GM12891 (cell line): ENCODE measurements at places on chromosomes 1 and 21.

DNA sequence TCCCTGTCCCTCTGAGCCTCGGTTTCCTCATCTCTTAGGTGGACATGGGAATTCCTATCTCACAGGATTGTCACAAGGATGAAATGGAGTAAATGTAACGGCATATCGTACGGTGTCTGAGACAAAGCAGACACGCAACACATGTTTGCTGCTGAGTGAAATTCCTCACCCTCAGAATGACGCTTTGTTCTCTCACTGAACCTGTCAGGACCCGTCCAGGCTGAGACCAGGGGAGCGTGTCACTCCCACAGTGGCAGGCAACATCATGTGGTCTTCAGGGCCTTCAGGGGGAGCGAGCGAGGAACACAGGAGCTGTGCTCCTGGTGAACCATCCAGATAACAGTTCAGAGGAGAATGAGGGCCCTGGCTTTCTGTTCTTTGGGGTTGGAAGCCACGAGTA is 74.2 kb downstream of the TOMM20 start:
- DNase-seq: no peak

DNA sequence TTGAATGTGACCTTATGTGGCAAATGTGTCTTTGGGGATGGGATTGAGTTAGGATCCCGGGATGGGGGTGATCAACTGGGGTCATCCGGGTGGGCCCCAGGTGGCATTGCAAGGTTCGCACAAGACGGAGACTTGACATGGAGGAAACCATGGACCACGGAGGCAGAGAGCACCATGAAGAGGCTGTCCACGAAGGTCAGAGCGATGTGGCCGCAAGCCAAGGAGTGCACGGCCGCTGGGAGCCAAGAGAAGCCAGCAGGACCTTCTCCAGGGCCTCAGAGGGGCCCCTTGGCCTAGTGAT is 22.3 kb upstream of the COL18A1 start:
- no peak for DNase-seq

- no peak for DNase-seq
Measured at GRCh38 chr1:218164930-218165700, 120.0 kb upstream of the RRP15 start.

GRCh38 chr1:98304888-98305287 is 356.6 kb upstream of the SNX7 start:
- no peak for DNase-seq

DNA sequence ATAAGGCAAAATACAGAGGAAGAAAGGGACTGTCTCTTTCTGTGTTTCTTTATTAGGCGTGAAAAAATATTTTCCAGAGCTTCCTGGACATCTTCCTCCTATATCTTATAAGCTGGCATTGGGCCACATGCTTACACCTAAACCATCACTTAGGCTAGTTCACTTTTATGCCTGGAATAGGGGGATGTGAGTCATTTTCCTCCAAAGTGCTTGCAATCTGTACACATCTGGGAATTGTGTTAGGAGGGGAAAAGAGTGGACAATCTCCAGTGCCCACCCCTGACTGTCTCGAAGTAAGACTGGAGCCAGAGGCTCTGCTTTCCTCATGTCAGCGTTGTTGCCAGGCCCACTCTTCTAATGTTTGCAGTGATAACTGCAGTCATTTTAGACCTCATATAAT is 29.9 kb downstream of the GIPC2 start:
- DNase-seq: no peak

DNA sequence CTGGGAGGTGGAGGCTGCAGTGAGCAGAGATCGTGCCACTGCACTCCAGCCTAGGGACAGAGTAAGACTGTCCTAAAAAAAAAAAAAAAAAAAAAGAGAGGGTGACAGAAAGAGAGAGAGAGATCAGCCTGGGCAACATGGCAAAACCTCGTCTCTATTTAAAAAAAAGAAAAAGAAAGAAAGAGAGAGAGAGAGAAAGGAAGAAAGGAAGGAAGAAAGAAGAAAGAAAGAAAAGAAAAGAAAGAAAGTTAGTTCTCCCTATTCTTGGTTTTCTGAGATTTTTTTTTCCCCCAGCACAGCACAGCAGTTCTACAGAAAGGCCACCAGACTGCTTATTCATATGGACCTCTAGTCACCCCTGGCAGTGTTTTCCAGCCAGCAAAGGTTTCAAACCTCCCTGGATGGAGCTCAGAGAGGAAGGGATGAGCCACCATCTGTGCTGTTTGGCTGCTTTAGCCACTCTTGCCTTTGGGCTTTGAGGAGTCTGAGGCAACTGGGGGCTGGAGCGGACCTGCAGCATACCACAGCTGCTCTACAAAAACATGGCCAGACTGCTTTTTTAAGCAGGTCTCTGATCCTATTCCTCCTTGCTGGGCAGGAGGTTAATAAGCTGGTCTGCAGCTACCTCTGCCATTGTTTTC is 10.6 kb downstream of the S100A6 start:
- DNase-seq: no peak
